ENCODE measurements at places on chromosomes 5 and 9.

DNA sequence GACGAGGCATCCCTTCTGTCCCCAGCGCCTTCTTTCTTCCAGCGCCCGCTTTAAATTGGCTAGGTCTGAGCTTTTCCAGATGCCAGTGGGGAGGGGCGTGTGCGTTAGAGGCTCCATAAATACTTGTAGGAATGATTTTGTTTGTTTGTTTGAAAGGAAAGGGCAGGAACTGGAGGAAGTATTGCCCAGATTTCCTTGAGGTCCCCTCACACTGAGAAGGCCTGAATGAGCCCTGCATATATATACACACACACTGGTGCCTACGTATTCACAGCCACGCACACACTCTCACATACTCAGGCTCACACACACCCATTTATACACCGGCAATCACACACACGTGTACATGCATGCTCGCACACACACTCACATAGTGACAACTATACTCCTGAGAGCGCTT, 1.0 kb upstream of the SLIT3 start:
- DNase-seq: no peak

- no peak for DNase-seq
These were observed 3.8 kb upstream of the PRKAA1 start for GRCh38 chr5:40801771-40802562.

DNA sequence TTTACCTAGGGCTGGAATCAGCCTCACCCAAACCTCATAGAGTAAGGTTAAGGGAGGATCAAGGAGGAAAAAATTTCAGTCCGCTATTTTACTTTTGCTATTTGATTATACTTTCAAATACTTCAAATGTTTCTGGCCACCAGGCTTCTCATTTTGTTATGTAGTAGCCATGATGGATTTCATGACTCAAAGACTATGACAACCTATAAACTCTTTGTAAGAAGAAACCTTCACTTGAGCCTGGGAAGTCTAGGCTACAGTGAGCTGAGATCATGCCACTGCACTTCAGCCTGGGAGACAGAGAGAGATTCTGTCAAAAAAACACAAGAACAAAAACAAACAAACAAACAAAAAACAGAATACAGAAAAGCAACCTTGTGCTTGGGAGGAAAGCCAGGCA, 293.6 kb upstream of the TNC start:
- no peak for DNase-seq

DNA sequence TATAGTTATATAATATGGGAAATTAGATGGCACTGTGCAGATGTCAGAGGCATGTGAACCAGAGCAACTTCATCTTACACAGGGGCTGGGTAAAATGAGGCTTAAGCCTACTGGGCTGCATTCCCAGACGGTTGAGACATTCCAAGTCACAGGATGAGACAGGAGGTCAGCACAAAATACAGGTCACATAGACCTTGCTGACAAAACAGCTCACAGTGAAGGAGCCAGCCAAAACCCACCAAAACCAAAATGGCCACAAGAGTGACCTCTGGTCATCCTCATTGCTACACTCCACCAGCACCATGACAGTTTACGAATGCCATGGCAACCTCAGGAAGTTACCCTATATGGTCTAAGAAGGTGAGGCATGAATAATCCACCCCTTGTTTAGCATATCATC, 479.4 kb downstream of the TLR4 start:
- no peak for DNase-seq

- DNase-seq: no peak
These were observed 125.1 kb downstream of the LIFR start for GRCh38 chr5:38431242-38431853.

GRCh38 chr5:132220491-132220890, 7.2 kb downstream of the P4HA2 start:
- no peak for DNase-seq

DNA sequence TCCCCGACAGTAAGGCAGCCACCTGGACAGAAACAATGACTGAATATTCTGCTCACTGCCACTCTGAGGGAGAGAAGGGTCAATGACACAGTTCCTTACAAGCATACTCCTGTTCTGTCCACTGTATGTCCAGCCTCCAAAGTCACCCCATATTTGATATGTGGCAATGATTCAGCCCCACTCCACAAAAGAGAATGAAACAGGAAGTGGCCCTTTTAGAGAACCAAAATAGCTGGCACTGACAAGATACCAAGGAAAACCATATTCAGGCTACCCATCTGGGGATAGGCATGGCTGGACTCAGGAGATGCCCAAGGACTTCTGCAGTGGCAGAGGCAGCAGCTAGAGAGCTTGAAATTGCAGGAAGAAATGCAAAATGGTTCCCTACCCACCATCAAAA, 12.8 kb upstream of the GFRA3 start:
- no peak for DNase-seq

DNA sequence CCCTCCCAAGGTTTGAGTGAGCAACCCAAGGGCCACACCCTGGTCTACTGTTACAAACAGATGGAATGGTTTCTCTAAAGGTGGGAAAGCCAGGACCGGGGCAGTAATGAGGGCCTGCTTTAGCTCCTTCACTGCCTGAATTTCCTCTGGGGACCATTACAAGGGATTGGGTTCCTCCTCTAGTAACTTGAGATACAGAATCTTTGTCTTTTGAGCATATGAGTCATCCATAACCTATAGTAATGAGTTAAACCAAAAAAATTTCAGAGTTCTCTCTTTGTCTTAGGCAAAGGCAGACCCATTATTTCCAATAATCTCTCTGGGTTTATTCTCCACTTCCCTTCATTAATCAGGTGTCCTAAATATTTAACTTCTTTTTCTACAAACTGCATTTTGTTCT, 618.8 kb downstream of the HINT1 start:
- DNase-seq: no peak

GRCh38 chr5:107485184-107485583, 185.6 kb downstream of the EFNA5 start:
- no peak for DNase-seq

- no peak for DNase-seq
These were observed 189.5 kb downstream of the ADAMTS6 start for GRCh38 chr5:65292196-65292595.

GRCh38 chr5:4703931-4704458, 436.1 kb upstream of the ADAMTS16 start:
- no peak for DNase-seq

- DNase-seq: peak; percentile 94
These were observed at the start of gene NR3C1 for GRCh38 chr5:143403593-143404415. Gene NR3C1, minus strand, starts transcription at chr5:143403686. Its CDS starts 2,847 bp downstream, at chr5:143400839.

All from left lobe of liver (tissue), 2 donors.